GM10248 (cell line): ENCODE measurements at places on chromosomes 16 and 17.
A peak's percentile ranks its signal among the peaks of the same experiment; 100 is the strongest.

DNA sequence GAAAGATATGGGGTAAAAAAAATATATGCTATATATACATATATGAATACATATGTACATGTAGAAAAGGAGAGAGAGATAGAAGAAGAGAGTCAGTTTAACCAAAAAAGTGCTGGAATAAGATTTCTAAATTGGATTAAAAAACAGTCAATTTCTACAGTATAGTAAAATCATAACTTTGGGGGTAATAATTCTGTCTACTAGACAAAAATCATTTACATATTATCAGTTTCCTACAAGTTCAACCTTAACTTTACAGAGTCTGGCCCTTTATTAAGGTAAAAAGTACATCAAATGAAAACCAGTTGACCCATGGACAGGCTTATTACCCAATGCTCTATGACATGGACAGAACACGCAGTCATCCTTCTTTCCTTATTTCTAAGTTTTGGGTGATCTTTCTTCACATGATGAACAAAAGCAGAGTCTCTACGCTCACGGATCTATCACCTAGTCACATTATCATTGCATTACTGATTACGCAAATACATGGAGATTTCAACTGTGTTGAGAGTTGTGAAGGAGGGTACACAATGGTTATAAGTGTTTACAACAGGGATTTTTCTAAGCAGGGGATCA is 63.9 kb upstream of the SMIM36 start:
- no peak for DNase-seq

GRCh38 chr16:11051879-11052808 is 107.8 kb downstream of the CLEC16A start:
- peak; percentile 71 for DNase-seq

DNA sequence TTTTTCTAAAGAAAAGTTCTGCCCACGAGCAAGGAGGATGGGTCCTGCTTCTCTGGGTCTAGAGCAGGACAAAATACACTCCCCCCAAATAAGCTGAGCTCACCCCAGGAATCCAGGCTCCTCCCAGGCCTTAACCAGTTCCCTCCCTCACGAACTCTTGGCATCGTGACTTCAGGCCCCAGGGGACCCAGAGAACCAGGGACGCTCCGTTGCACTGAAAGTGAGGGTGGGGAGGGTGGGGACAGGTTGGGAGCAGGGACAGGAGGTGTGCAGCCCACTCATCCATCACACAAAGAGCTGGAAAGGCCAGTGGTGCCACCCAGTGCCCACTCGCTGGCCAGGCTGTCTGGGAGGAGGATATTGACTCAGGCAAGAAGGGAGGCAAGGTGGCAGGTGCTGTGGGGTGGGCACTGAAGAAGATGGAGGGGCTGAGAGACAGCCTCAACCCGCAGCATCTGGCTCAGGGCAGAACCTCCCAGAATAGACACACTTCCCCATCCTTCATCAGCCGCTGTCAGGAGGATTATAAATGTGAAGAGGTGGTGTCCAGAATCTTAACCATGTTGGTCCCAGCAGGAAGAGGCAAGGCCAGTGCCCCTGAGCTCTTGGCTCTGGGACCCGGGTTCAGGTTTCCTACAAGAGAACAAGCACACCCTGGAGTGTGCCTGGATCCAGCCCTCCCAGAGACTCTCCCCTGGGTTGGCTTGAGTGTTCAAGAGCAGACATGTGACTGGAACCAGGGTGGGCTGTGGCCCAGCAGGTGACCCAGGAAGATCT is 67.9 kb upstream of the RPL38 start:
- DNase-seq = no peak

DNA sequence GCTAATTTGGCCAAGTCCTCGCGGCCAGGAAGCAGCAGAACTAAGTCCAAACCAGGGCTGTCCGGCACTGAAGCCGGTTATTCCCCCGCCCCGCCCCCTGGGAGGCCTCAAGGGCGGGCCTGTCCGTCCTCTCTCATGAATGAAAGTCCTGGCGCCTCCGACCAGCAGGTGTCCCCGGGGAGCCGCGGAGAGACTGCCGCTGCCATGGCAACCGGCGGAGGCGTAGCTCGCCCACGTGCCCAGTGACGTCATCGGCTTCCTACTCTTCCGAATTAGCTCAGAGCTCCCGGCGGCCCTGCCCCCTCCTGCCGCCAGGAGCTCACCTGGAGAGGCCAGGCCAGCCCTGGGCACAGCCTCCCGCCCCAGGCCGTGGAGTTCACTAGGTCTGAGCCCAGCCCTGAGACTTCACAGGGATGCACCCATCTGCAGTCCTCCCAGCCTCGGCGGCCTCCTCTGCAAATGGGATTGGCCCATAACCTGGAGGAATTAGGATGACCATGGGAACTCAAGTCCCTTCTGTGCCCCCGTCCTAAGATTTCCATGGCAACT is 1.3 kb downstream of the SPATA2L start:
- DNase-seq = peak; percentile 96

DNA sequence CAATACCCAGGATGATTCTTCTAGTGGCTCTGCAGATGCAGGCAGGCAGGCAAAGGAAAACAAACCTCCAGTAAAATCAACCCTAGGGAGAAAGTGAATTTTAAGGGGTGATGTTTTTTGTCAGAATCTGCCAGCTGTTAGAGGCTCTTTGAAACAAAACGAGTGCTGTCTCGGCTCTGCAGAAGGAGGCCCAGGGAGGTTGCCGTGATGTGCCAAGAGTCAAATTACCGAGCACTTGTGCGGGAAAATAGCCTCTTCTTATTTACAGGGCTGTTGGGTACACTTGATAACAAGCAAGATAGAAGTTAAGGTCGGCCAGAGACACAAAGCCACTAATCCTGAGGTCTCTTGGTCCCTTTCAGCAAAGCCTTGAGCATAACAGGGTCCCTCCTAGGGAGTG is 68.9 kb upstream of the EEF2KMT start:
- no peak for DNase-seq

DNA sequence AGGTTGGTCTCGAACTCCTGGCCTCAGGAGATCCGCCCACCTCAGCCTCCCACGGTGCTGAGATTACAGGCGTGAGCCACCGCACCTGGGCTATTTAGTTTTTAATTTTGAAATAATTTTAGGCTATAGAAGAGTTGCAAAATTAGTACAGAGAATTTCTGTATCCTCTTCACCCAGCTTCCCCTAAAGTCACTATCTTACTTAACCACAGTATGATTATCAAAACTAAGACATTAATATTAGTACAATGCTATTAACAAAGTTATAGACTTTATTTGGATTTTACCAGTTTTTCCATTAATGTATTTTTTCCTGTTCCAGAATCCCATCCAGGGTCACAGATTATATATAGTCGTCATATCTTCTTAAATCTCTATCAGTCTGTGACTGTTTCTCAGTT is 62.6 kb downstream of the CLEC19A start:
- DNase-seq = no peak

DNA sequence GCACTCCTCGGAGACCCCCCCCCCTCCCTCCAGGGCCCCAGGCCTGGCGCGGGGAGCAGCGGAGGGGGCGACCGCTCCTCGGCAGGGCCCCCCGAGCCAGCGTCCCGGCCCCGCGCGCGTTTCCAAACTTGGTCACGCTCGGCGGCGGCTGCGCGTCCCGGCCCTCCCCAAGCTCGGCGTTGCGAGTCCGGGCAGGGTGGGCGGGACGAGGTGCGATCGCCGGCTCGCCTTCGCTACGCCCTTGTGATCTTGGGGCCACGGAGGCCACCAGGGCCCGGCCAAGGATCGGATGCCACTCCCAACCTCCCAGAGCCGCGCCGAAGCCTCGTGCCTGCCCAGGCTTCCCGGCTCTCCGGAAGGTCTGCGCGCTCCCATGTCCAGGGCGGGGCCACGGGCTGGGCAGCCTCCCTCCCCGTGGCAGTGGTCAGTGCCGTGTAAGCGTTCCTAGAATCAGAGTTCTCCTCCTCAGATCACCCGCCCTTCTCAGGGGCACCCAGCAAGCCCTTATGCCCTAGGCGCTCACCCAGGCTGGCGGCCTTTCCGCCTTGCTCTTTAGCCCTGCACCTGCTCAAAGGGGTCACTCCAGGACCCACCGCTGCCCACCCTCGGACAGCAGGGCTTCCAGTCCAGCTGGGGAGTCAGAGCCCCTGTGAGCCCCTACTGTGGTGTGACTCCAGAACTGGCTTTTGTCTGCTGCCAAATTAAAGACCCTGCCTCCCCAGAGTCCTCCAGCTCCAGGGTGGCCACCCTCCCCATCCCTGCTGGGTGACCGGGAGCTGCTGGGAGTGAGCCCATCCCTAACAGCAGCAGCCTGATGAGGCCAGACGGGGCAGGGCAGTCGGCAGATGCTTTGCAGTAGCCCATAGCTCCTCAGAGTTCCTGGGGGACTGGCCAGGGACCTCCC is 12.2 kb upstream of the MRPS23 start:
- peak; percentile 36 for DNase-seq

DNA sequence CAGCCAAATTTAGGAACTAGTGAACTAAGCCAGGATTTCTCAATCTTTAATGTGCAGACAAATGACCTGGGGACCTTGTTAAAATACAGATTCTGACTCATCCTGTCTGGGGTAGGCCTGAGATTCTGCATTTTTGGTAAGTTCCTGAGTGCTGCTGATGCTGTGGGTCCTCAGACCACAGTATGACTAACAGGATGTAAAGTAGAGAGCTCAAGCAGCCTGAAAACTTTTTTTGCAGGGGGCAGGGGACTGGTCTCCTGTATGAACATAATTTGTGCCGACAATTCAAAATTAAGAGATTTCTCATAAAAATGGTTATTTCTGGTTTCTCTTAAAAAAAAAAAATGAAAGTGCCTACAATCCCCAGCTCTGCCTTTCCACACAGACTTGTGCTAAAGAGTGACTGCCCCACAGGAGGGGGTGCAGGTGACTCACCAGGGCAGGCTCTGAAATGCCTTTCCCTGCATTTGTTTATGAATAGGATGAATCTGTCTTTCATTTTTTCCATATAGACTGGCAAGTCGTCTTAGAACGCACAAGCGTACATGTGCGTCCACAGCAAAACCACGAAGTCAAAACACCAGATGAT is 271.5 kb downstream of the PHKB start:
- no peak for DNase-seq

DNA sequence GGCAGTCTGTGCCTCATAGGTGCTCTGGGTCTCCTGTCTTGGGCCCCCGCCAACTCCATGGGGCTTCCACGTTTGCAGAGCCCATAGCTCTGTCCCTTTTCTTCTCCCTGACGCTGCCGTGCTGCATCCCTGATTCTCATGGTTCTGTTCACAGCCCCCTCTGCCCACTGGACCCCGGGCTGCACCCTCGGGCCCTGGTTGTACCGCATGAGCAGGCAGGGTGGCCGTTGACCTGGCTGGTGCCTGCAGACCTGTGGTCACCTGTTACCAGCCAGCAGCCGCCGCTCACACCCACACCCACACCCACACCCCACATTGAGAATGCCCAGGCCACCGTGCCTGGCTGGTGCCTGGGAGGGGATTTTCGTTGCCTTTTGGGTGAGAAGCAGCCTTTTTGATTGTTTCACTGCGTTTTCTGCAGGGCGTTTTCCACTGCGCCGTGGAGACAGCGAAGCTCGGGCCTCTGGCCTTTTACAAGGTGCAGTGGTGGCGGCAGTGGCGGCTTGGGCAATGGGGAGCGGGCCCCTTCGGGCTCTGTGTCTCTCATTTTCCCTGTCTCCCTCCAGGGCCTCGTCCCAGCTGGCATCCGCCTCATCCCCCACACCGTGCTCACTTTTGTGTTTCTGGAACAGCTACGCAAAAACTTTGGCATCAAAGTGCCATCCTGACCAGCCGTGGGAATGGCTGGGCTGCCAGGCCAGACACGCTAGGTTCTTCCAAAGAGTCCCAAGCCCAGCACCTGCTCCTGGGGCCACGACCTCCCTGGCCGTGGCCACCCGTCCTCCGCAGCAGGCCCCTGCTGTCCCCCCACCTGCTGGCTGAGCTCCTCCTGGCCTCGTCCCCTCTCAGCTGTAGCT is 7.6 kb downstream of the SLC25A10 start:
- DNase-seq = no peak

DNA sequence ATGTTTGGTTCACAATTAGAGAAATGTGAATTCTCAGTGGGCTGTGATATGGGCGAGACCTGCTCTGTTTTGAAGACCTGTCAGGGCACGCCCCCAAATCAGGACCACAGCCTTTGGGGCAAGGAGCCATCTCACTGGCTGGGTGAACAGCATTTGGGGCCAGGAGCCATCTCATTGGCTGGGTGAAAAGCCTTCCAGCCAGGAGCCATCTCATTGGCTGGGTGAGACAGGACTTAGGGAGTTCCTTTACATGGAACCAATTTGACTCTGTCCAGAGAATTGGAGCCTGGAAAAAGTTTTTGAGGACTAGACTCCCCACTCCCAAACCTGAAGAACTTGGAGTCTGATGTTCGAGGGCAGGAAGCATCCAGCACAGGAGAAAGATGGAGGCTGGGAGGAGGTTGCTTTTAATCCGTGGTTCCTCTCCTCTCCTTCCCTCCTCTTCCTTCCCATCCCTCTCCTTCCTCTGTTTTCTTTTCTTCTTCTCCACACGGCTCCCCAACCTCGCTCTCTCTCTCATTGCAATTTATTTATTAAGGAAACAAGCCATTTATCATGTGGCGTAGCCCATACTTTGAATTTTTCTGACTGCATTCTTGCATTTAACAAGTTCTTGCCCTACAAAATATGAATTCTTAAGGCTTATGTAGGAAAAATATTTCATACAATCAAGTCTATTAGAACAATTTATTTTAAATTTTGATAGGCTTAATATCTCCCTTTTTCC is 19.7 kb downstream of the FOXL1 start:
- no peak for DNase-seq

- no peak for DNase-seq
Measured at GRCh38 chr17:82232876-82233785, 4.3 kb downstream of the SLC16A3 start.

GRCh38 chr17:82923366-82924113 is 83.7 kb upstream of the ZNF750 start:
- DNase-seq = no peak

GRCh38 chr16:10997485-10997884 is 53.1 kb downstream of the CLEC16A start:
- DNase-seq = no peak

GRCh38 chr16:81076566-81077075 is 417 bp downstream of the C16orf46 start:
- peak; percentile 88 for DNase-seq

DNA sequence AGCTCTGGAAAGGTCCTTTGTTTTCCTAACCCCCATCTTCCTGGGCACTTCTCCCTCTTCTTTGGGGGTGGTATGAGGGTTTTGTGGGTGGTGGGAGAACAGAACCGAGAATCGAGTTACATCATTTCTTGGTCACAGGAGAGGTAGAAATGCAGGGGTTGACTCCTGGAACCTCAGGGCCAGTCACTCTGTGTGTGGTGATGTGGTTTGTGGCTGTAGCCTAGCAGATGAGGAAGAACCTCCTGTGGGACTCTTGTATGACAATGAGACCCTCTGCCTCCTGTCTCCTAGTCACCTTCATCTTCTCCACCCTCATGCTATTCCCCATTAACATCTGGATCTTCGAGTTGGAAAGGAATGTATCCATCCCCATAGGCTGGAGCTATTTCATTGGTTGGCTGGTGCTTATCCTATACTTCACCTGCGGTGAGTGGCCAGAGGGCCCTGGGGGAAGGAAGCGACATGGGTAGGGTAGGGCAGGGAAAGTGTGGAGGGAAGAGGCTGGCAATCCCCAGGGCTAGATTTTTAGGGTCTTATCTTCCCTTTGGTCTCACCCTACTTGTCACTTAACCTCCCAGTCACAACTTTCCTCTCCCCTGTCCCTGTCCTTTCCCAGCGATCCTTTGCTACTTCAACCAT is 5.5 kb downstream of the ODF4 start:
- no peak for DNase-seq

GRCh38 chr17:44719444-44719843 is 11.0 kb downstream of the DBF4B start:
- DNase-seq = no peak

- DNase-seq = no peak
Measured at GRCh38 chr16:80552277-80552676, 11.5 kb downstream of the DYNLRB2 start.
